Large intestine (tissue), 12 donors: ENCODE measurements at places on chromosomes 12 and 14. TPM values are rescaled to one million over a fixed set of nuclear protein-coding genes. Genes with fewer than 3 reads are reported as not detected.

DNA sequence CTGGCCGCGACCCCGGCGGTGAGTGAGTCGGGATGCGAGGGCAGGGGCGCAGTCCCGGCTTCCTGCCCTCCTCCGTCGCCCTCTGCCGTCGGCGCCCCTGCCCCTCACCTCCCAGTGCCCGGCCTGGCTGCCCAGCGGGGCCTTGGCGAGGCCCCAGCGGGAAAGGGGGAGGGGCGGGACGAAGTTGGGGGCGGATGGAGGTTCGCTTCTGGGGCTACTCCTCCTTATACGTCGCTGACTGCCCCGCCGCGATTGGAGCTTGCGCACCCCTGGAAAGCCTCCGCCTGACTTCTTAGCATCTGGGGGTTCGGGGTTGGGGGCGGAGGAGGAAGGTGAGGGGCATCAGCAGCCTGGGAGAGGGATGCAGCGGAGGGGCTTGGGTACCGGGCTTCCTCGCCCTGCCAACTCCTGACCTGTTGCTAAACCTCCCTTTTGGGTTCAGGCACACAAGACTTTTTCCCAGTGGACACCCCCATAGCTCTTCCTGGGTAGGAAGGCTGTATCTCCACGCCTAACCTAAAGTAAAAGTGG is 406 bp downstream of the TMEM263 start:
- DNase-seq: peak; percentile 46

DNA sequence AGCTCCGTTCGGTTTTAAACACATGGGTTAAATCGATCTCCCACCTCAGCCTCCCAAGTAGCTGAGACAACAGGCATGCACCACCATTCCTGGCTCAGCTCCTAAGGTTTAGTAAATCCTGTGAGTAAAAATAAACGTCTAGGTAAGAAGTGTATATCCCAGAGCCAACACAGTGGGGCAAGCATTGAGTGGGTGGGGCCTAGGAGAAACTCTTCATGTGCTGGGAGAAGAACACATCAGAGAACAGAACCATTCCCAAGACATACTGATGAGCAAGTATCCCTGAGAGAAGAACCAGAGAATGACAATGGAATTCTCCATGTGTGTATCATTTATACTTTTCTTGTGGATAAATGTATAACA is 86.3 kb downstream of the SEC23A start:
- no peak for DNase-seq

GRCh38 chr12:6736754-6737153 is 12.9 kb downstream of the COPS7A start:
- no peak for DNase-seq

DNA sequence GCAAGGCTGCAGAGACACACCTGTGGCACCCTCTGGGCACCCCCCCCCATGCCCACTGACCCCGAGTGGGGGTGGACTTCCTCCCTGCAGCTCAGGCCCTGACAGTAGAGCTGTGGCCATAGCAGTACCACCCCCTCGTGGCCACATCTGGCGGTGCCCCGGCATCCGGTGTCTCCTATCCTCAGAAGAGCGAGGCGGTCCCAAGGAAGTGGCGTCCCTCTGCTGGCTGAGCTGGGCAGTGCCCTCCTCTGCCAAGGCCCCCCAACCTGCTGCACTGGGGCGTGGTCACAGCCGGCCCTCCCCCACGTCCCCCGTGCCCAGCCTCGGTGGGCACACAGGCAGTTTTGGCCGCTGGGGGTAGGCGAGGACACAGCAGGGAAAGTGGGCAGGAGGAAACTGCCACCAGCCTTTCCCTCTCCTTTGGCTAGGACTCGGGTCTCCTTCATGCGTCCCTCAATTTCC is 6.0 kb upstream of the SLC6A12 start:
- DNase-seq: peak; percentile 44

DNA sequence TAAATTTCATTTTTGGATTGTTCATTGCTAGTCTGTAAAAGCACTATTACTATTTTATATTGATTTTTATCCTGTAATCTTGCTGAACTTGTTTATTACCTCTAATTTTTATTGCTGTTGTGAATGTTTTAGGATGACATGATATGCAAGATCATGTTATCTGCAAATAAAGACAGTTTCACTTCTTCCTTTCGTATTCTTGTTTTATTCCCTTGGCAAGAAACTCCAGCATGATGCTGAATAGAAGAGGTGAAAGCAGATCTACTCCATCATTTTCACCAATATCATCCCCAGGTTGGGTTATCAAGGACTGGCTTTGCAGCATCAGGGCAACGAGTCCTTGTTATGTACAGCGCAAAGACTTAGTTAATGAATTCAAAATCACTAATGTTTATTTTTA is 2.7 kb upstream of the CLECL1 start:
- DNase-seq: no peak

DNA sequence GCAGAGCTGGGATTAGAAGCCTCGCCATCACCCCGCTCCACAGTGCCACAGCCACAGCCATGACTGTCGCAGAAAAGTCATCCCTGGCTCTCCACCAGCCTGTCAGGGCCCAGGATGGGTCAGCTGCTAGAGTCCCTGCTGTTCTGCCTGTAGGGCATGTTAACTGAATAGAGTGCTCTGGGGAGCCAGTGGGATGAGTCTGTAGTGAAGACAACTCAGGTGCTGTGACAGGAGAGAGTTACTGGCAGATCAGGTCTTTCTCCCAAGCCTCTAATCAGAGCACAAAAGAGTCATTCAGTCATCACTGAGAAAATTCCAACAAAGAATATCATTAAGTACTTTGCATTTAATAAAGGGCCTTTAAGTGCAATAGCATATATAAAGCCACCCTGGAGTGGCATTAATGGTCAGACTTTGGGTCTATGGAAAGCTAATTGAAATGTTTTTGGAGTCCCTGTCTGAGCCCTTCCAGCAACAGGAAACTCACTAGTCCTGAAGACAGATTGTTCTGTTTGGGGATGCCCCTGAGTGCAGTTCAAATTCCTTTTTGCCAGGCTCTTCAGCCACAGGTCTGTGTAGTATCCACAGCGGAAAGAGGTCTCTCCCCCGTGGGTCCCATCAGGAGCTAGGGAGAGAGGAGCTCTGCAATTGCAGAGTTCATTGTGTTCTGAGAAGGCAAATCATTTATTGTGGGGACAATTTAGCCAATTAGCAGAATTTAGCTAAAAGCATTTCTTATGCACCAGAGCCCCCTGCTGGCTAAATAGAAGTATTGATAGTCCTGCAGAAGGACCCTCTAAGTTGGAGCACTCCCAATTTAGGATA is 45.2 kb upstream of the C14orf132 start:
- DNase-seq: peak; percentile 21

- DNase-seq: peak; percentile 40
These were observed 25.9 kb upstream of the WNK1 start for GRCh38 chr12:726281-727140.

DNA sequence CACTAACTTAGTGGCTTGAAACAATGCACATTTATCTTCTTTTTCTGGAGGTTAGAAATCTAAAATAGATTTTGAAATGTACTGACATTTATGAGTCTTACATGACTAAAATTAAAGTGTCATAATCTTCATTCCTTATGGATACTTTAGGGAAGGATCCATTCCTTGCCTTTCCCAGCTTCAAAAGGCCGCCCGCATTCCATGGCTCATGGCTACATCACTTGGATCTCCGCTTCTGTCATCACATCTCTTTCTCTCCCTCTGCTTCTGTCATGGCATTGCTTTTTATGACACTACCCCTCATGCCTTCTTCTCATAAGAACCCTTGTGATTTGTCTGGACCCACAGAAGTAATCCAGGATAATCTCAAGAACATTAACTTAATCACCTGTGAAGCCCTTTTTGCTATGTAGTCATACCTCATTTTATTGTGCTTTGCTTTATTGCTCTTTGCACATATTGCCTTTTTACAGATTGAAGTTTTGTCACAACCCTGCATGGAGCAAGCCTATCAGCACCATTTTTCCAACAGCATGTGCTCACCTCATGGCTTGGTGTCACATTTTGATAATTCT is 66.5 kb downstream of the GARIN6 start:
- no peak for DNase-seq

DNA sequence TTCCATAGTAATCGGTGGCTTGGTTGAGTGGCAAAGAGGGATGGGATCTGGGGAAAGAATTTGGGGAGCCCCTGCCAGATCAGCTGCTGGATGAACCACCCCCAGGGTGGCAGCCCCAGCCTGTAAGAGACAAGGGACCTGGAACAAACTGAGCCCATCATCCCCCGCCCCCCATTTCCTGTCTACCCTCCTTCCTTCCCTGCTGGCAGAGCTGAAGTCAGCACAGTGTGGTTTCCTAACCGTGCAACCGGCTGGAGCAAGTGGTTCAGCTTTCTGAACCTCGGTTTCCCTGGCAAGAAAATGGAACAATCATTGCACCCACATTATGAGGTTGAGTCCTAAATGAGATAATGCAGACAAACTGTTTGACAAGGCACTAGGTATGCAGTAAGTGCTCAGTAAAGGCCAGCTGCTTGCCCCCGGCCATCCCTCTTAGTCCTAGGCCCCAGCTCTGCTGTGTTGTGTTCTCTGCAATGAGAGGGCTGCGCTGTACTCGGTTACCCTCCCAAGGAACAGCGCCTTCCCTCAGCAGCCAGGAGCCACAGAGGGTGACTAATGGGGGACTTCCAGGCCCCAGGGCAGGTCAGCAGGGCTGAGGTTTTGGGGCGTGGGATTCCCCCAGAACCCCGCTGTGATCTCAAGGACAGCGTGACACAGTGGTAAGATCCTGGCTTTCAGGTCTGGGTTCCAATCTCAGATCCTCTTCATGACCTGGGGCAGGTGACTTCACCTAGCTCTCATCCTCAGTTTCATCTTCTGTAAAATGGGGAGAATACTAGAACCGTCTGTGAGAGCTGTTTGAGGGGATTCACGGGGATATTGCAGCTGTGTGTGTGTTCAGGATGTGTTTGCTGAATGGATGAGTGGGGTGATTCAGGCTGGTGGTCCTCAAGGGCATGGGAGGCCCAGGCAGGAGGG is 16.5 kb downstream of the SELPLG start:
- DNase-seq: no peak

- DNase-seq: no peak
These were observed 1.7 kb downstream of the SINHCAF start for GRCh38 chr12:31324116-31324844.

LBHD2 gene
- polyA plus RNA-seq: not detected

ASB2 gene
- polyA plus RNA-seq: 12.1 TPM

SERPINA4 gene
- polyA plus RNA-seq: 46.0 TPM

ABCC9 gene
- polyA plus RNA-seq: 7.4 TPM

OR4N2 gene
- polyA plus RNA-seq: not detected
